ENCODE measurements at places on chromosomes 2 and 18.

GRCh38 chr2:188475945-188476344, 184.3 kb downstream of the GULP1 start:
- DNase-seq = no peak

GRCh38 chr2:47266939-47267710, 112.0 kb upstream of the STPG4 start:
- no peak for DNase-seq

DNA sequence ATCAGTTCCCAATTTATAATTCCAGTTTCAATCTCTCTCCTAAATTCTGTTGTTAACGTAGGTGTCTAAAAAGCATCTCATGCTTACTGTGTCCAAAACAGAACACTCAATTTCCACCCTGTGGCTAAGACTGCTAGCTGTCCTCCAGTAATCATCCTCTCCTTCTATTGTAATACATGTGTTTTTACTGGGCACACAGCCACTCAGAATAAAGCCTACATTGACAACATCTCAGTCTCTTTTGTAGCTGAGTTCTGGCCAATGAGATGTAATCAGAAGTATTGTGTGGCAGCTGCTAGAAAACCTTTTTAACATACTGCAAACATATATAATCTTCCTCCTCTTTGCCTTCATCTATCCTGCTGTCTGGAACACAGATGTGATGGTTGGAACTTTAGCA, 29.4 kb upstream of the TSPYL6 start:
- no peak for DNase-seq

- DNase-seq = no peak
These were observed 184.5 kb downstream of the IKZF2 start for GRCh38 chr2:212966884-212967283.

DNA sequence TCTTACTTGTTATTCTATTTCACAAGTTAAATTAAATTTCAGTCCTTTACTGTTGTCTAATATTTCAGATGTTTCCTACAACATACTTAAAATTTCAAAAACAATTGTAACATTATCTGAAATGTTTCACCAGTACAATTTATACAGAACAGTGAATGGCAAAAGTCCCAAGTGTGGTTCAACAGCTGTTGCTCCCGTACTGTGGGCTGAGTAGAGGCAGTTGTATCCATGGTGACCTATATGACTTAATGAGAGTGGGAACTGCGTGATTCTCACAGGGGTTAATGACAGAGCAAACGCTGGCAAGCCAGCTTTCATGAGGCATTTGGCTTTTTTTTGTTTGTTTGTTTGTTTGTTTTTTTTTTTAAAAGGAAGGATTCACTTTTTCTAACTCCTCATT, 5.3 kb upstream of the PLCL1 start:
- DNase-seq = no peak

- DNase-seq = no peak
These were observed 36.4 kb upstream of the GAREM1 start for GRCh38 chr18:32507093-32507492.

All from GM10248 (cell line).